Activated CD8-positive, alpha-beta memory T cell treated with anti-CD3 and anti-CD28 coated beads, Interleukin-2, amount 50 U/mL, for 4 hours (primary cell): ENCODE measurements at places on chromosomes 3 and 15.

- no peak for DNase-seq
Measured at GRCh38 chr3:192817506-192817905, 90.2 kb upstream of the FGF12 start.

- DNase-seq, result no peak
Measured at GRCh38 chr3:180264479-180264878, 227.7 kb upstream of the PEX5L start.

GRCh38 chr3:46468753-46469600 lies 4.3 kb upstream of the LTF start:
- no peak for DNase-seq

- DNase-seq, result no peak
Measured at GRCh38 chr3:10365791-10366190, 44.9 kb upstream of the SEC13 start.

- no peak for DNase-seq
Measured at GRCh38 chr15:76200641-76201105, 110.6 kb downstream of the ETFA start.

- no peak for DNase-seq
Measured at GRCh38 chr15:60918234-60918959, 310.7 kb downstream of the RORA start.
